ENCODE measurements at places on chromosomes 11 and 22. TPM values are rescaled to one million over a fixed set of nuclear protein-coding genes. Genes with fewer than 3 reads are reported as not detected.

The KCNK7 gene
- not detected for total RNA-seq

The OR51B4 gene
- 0.52 TPM for total RNA-seq

The GP1BB gene
- total RNA-seq = 6.8 TPM

The CSNK2A3 gene
- total RNA-seq = 0.52 TPM
